ENCODE measurements at places on chromosomes 6 and 20.

GRCh38 chr20:44004306-44004915 lies 89.8 kb downstream of the TOX2 start:
- no peak for DNase-seq

DNA sequence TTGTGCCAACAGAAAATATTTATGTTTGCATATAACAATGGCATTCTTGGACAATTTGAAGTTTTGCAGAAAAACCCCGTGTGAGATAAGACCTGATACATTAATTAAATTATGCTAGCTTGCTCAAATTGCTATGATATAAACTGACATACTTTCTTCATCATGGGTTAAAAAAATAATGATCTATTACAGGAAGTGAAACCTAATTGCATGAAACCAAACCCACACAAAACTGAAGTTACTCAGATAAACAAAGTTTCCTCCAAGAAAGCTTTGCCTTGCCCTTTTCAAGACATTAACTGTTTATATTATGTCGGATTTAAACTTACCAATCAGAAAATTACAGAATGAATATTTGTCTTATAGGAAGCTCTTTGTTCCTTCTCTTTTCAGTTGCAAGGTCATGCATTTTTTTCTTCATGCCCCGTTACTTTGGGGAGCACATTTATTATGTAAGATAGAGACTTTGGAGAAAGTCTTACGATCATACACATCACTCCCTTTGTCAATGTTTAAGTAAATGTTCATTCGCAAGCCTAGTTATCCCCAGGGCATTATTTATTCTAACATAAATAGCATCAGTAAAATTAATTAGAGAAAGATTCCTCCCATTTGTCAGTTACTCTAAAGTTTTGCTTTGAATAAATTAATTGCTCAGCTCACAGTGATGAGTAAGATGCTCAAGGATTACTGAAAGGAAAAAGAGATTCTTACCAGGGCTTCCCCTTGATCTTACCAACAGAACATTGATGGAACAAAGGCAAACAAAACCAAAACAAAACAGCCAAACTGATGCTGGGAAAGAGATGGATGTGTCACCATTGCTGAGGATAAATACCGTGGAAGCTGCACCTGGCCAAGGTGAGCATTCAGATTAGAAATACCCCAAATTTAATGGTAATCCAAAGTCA lies 14.8 kb upstream of the TMEM244 start:
- DNase-seq = no peak

DNA sequence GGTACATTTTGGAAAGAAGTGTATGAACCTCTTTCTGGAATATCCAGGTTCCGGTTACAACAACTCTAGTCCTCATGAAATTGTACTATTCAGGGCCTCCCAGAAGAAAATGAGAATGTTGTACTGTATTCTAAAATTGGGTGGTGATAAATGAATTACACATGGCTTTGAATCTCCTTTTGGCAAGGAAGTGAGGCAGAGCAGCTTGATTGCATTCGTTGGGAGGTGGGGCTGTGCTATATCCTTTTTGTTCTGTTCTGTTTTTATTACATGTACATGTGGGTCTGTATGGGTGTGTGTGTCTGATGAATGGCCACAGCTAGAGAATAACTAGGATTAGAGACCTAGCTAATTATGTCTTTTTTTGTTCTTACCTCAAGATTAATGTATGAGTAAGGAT lies 37.8 kb upstream of the SNRPB2 start:
- no peak for DNase-seq

DNA sequence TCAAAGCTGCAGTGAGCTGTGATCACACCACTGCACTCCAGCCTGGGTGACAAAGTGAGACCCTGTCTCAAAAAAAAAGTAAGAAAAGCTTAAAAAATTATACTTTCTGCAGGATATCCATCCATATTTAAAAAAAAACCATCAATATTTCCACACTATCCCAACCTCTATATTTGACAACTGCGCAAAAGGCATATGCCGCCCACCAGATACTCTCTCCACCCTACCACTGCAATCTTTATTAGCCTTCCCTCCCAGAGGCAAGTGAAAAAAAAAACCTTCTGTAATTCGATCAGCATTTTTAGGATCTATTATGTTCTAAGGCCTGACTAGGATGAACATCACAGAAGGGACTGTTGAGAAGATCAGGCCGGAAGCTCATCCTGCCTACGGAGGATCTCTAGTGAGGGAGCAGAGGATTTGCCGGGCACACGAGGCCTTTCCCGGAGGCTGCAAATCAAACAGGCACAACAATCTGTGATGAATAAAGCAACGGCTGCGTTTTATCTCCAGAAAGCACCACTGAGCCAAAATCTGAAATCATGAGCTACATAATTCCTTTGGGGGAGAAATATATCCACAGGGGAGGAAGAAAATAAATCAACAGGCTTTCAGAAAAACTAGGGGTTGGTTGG lies 65.9 kb downstream of the GFOD1 start:
- no peak for DNase-seq

GRCh38 chr6:1247894-1248293 lies 64.0 kb upstream of the FOXQ1 start:
- DNase-seq = no peak

DNA sequence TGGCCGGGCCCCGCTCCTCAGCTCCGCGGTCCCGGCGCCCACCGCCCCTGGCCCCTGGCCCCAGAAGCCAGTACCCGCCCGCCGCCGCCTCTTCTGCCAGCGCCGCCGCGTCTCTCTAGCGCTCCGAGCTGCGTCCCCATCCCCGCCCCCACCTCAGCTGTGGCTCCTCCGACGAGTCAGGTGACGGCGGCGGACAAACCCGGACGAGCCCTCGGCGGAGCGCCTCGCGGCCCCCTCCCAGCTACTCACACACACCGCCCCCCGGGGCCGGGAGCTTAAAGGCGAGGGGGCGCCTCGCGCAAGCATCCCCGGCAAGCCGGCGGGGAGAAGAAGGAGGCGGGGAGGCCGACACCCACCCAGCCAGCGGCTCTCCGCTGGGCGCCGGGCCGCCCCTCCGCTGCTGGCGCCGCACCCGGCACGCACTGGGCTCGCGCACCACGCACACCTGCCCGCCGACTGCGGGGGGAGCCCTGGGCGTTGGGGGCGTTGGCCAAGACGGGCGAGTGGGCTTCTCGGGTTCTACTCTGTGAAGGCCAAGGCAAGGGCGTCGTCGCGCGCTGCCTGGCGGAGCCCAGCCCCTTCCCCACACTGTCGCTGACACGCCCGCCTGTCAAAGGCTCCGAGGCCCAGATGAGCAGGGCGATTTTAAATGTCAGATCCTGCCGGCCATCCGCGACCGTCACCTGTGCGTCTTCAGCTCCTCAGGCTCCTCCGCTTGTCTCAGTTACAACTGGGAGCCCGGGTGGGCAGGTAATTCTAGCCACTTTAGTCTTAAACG lies at the start of gene SNAP91:
TSS of gene SNAP91 (minus strand) at position 132 of the 778 bp plus-strand sequence. CDS start 1,174 bp downstream, outside the sequence.
- no peak for DNase-seq

- no peak for DNase-seq
Measured at GRCh38 chr6:142627474-142627873, 317.5 kb downstream of the HIVEP2 start.

DNA sequence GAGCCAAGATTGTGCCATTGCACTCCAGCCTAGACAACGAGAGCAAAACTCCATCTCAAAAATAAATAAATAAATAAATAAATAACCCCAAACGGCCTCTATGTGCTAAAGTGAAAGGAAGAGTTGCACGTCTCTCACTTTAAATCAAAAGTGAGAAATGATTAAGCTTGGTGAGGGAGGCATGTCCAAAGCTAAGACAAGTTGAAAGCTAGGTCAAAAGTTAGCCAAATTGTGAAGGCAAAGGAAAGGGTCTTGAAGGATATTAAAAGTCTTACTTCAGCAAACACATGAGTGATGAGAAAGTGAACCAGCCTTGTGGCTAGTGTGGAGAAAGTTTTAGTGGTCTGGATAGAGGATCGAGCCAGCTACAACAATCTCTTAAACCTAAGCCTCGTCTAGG lies 14.3 kb downstream of the ZBP1 start:
- DNase-seq = no peak

DNA sequence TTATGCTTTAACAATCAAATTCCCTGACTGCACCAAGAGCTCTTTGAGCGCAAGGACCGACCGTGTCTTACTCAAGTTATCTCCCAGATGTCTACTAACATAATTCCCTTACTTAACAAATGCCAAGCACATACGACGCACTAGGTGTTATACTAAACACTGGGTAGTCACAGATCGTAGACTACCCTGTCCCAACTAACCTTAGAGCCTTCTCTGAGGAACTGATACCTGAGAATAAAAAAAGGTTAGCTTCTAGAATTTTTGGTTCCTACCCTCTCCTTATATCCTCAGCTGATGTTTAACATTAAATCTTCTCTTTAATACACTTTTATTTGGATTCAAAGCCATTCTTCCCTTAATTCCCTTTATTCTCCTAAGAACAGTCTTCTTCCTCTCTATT lies 38.5 kb downstream of the EPB41L2 start:
- DNase-seq = no peak

DNA sequence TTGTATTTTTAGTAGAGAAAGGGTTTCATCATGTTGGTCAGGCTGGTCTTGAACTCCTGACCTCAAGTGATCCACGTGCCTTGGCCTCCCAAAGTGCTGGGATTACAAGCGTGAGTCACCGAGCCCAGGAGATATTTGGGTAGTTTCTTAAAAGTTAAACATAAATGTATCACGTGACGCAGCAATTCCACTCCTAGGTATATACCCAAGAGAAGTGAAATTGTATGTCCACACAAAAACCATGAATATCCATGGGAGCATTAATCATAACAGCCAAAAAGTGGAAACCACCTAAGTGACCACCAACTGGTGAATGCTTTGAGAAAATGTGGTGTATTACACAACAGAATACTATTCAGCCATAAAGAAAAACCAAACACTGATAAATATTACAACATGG lies 164.8 kb downstream of the MRPL14 start:
- no peak for DNase-seq

DNA sequence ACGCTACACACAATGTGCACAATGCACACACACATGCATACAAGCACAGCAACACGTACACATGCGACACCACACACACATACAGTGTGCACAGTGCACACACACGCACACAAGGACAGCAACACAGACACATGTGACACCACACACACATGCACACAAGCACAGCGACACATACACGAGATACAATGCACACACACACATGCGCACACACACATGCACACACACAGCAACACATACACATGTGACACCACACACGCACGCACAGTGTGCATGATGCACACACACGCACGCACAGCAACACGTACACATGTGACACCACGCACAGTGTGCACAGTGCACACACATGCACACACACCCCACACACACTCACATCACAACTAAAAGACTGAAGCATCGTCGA lies 327.3 kb downstream of the THBS2 start:
- no peak for DNase-seq

DNA sequence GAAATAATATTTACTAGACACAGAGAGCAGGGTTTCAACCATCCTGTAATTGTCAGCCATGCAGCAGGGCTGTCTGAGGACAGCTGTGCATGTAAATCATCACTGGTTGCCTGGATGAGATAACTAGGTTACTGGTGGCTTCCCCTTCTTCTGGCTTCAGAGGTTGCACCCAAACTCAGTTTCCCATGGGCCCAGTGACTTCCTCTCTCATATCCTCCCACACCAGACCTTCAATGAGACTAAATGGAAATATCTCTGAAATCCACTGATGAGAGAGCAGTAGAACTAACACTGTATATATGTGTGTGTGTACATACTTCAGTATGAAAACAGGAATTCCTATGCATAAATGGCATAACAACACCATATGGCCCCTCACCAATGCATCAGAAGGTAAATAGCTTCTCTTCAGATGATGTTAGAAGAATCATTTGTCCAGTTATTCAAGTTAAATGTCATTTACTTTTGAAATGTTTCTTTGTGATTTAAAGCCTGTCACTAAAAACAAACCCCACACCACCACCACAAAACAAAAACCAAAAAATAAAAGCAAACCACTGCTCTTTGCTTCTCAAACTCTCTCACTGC lies 51.0 kb upstream of the IL20RA start:
- DNase-seq = peak; percentile 11

- no peak for DNase-seq
Measured at GRCh38 chr20:33400812-33401183, 521 bp downstream of the CDK5RAP1 start.

DNA sequence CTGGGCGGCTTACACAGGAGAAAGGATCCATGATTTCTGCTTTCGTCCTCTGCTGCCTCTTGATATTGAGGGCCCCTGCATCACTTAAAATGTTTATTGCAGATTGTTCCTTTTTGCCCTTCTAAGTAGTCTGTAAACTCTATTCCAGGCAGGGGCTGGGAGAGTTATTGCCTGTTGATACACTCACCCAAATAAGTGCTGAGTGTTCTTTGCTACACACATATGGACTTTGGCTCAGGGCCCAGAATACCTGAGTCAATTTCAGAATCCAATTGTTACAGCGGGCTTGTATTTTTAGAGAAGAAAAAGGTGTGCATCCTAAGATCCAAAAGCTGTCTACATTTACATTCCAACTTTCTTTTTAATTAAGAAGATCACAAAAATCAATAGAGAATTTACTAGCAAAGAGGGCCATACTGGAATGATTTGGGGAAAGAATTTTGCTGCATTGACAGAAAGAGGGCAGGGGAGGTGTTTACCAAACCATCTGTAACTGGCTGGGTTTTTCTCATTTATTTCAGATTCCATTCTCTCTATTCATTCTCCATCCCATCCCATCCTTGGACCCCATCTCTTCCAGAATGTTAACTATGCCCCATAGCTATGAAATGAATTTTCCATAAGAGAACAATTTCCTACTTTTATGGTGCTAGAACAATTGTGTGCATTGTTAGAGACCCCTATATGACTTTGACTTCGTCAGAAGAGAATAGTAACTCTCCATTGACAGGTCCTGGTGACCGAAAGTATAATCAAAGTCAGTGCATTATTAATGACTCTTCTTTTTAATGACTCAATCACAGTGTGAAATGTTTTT lies 959.9 kb upstream of the FLRT3 start:
- DNase-seq = no peak
